Stomach (tissue), 19 donors: ENCODE measurements at places on chromosomes 7 and 10. TPM values are rescaled to one million over a fixed set of nuclear protein-coding genes. Genes with fewer than 3 reads are reported as not detected.
A peak's percentile ranks its signal among the peaks of the same experiment; 100 is the strongest.

- no peaks in the 10 kb centered on the region for H3K4me1 ChIP-seq
- H3K4me3 ChIP-seq = no peak overlapping the region
- no peaks in the 10 kb centered on the region for H3K36me3 ChIP-seq
- no peaks in the 10 kb centered on the region for H3K27me3 ChIP-seq
- no peak overlapping the region for H3K27ac ChIP-seq
These were observed 196.6 kb upstream of the PLPP4 start for GRCh38 chr10:120260456-120260855.

GRCh38 chr7:156989766-156990535 is 20.5 kb downstream of the MNX1 start:
- no peak overlapping the region for H3K4me3 ChIP-seq
- DNase-seq = peak; percentile 8

DNA sequence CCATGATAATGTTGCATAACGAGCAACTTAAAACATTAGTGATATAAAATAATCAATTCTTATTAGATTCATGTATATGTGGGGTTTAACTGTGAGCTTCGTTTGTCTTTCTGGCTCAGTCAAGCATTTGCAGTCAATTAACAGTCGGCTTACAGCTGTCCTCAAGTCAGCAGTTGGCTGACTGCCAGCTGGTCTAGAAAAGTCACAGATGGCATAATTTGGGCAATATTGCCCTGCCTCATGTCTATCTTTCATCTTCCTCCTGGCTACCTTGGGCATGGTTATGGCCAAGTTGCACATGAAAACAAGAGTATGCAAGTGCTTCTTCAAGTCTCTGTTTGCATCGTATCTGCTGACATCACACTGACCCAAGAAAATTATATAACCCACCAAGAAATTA is 186.1 kb upstream of the ZWINT start:
- no peaks in the 10 kb centered on the region for H3K4me1 ChIP-seq
- no peaks in the 10 kb centered on the region for H3K36me3 ChIP-seq
- peak; percentile 4 for DNase-seq
- H3K27ac ChIP-seq = no peak overlapping the region
- no peaks in the 10 kb centered on the region for H3K27me3 ChIP-seq
- H3K4me3 ChIP-seq = no peak overlapping the region

GCK gene
- not detected for total RNA-seq

ANKRD1 gene
- not detected for total RNA-seq

PNLIPRP2 gene
- 11.9 TPM for total RNA-seq
